Testis (tissue), 5 donors: ENCODE measurements at places on chromosomes 2 and 18. TPM values are rescaled to one million over a fixed set of nuclear protein-coding genes. Genes with fewer than 3 reads are reported as not detected.

The NMUR1 gene
- 3.7 TPM for total RNA-seq

The ZNF892 gene
- 12.1 TPM for total RNA-seq

The MAP2 gene
- total RNA-seq = 20.9 TPM

The EML4 gene
- 71.0 TPM for total RNA-seq

The MARCO gene
- 0.74 TPM for total RNA-seq

The ERBB4 gene
- total RNA-seq = 47.7 TPM

The LRP2 gene
- total RNA-seq = 9.3 TPM

The CKAP2L gene
- total RNA-seq = 7.1 TPM

The KHK gene
- 13.4 TPM for total RNA-seq

The LYPD6 gene
- total RNA-seq = 6.8 TPM

The MERTK gene
- total RNA-seq = 73.8 TPM

The RNASEH1 gene
- 23.5 TPM for total RNA-seq

The RPRM gene
- 2.4 TPM for total RNA-seq

The SATB2 gene
- 14.1 TPM for total RNA-seq

The C2orf81 gene
- total RNA-seq = 15.7 TPM

The IL1R2 gene
- total RNA-seq = 2.7 TPM

The RNF125 gene
- total RNA-seq = 2.0 TPM

The FTCDNL1 gene
- total RNA-seq = 9.7 TPM

The SKOR2 gene
- 1.4 TPM for total RNA-seq

The PDE11A gene
- total RNA-seq = 2.2 TPM

The CRYGC gene
- 2.2 TPM for total RNA-seq

The MAL gene
- total RNA-seq = 0.79 TPM
